Hematopoietic multipotent progenitor cell treated with erythropoietin and hydrocortisone succinate and interleukin-3 and kit ligand, for 17 days (in vitro differentiated cells): ENCODE measurements at places on chromosomes 7 and 10.
A peak's percentile ranks its signal among the peaks of the same experiment; 100 is the strongest.

DNA sequence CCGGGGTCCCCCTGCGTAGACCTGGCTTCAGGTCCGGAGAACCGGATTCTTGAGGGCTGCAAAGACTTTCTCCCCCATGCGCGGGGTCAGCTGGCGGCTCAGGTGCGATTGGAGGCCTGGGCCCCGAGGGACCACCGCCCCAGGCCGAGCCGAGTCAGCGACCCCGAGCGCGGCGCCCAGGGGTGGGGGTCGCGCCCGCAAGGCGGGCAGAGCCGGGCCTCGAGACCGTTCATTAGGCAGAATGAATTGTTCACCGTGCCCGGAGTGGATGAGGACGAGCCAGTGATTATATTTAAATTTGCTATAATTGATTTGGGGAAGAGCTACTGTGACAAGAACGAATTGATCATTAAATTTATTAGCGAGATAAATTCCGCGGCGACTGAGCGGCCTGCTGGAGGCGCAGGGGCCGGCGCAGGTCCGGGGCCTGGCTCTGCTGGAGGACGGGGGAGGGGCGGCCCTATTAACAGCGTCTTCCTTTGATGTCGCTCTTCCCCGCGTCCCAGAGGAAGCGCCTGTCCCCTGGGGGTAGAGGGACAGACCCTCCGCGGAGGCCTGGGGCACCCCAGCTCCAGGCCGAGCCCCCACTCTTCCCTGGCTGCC is 7.5 kb downstream of the MNX1 start:
- DNase-seq = no peak

DNA sequence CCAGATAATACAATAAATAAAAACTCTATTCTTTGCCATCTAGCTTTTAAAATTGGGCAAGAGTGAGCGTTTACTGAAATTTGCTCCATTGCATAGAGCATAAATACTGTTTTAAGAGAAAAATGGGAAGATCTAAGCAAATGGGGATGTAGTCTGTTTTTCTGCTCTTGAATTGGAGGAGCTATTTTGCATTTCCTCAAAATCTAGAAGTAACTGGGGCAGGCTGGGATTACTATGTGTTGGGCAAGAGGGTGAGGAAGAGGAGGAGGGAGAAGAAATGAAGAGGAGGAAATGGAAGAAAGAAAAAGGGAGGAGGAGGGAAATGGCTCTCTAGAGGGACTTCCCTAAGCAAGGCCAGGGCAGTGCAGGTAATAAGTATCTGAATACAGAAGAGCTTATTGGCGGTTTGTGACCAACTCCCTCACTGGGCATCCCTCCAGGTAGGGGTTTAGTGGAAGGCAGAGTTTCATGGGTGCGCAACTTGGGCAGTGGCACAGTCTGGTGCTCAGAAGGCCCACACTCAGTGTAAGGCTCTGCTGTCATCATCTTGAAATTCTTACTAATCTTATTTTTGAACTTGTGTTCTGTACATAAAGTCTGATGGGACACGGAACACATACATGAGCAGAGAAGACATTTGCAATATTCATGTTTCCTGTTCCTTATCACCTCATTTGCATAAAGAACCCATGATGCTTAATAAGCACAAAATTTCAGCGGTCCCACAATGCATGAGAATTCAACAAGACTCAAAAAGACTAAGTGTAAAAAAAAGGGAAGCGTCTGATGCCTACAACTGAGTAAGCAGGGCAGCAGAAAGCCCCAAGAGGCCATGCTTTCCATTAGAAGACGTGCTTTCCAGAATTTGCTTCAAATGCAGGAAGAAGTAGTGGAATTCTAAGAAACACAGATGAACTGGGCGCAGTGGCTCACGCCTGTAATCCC is 116.9 kb downstream of the EVX1 start:
- no peak for DNase-seq

GRCh38 chr7:21767300-21767900 is 178.3 kb downstream of the CDCA7L start:
- DNase-seq = peak; percentile 7

- no peak for DNase-seq
These were observed 24.3 kb downstream of the YKT6 start for GRCh38 chr7:44224974-44225565.

DNA sequence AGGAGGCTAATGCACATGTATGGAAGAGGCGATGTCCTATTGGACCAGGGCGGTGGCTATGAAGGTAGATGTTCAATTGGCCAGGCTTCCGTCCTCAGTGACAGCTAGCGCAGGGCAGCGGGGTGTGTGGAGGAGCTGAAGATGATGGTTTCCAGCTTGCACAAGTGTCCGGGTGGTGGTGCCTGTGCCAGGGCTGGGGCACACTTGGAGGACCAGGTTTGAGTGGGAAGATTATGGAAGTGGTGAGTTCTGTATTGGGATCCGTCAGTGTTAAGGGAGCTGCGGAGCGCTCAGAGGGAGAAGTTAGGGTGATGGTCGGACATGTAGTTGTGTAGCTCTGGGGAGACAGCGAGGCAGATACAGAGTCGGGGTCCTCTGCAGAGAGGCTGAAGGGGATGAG is 8.5 kb upstream of the TBL2 start:
- DNase-seq = no peak

DNA sequence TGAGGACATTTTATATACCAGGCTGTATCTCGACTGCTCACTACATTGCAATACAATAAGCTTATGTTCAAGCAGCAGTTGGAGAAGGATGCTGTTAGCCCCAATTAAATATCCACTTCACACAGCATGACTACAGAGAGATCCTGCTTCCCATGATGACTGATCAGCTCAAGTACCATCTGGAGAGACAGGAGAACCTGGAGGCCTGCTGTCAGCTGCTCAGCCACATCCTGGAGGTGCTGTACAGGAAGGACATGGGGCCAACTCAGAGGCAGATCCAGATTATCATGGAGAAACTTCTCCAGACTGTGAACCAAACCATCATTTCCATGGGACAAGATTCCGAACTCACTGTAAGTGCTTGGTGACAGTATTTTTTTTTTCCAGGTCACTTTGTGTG is 22.5 kb downstream of the RNF133 start:
- no peak for DNase-seq

GRCh38 chr7:111436608-111437007 is 125.7 kb downstream of the IMMP2L start:
- DNase-seq = no peak

GRCh38 chr10:5242585-5242984 is 45.9 kb downstream of the AKR1C4 start:
- DNase-seq = no peak

DNA sequence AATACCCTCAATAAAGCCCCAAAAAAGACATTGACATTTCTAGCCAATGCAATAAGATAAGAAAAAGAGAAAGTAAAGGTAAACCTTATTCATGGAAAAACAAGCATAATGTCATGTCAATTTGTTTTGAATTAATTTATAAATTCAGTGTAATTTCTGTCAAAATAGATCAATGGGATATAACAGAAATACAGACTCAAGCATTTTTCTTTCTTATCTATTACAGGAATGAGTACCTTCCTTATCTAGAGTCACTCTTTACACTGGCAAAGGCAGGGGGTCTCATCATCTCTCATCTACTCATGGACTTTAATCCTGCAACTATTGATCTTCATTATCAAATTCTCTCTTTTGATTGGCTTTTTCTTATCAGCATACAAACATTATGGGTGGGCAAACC is 127.1 kb upstream of the SHH start:
- DNase-seq = no peak

DNA sequence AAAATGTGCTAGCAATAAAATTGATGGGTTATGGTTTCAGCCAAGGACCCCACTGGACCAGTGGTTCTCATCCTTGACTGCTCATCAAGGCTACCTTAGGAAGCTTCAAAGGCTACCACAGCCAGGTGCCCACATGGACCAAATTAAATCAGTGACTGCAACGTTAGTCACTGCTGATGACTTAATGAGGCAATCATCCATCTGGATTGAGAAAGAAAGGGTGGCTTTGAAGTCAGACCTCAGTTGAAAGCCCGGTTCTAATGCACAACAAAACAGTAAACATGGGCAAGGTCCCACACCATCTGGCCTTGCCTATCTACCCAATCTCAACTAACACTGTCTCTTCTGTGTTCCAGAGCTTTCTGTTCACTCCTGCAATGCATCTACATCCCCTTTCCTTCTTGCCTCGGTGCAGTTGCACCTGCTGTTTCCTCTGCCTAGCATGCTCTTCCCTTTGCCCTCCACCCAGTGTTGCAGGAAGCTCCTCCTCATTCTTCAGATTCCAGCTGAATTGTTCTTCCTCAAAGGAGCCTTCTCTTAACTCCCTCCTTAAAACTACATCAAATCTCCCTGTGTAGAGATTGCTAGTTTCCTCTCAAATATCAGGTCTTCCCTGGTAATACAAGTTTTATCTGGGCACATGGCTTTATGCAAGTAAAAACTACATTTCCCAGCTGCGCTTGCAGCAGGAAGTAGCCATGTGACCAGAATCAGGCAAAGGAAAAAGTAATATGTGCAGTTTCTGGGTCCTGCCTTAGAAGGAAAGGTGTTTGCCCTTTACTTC is 10.3 kb upstream of the KCNK18 start:
- DNase-seq = no peak

GRCh38 chr10:8712656-8713055 is 658.2 kb downstream of the GATA3 start:
- no peak for DNase-seq

GRCh38 chr7:66886152-66886551 is 34.9 kb upstream of the TMEM248 start:
- DNase-seq = no peak

- DNase-seq = no peak
These were observed 228.1 kb downstream of the BMPER start for GRCh38 chr7:34133356-34133982.
